ENCODE measurements at places on chromosomes 16 and 17.

GRCh38 chr17:73268582-73269328 is 7.1 kb upstream of the CPSF4L start:
- no peak for DNase-seq

DNA sequence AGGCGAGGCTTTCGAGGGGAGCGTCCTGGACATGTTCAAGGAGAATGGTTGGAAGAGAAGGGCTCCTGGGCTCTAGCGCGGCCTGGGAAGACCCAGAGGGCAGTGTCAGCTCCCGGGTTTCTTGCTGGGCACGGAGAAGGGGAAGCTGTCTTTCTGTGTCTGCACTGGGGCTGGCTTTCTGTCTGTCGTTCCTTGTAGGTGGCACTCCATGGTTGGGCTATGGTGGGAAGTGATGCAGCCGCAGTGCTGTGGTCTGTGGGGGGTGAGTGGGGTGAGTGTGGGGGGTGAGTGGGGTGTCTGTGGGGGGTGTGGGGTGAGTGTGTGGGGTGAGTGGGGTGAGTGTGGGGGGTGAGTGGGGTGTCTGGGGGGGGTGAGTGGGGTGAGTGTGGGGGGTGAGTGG is 13.7 kb downstream of the RNF213 start:
- no peak for DNase-seq

DNA sequence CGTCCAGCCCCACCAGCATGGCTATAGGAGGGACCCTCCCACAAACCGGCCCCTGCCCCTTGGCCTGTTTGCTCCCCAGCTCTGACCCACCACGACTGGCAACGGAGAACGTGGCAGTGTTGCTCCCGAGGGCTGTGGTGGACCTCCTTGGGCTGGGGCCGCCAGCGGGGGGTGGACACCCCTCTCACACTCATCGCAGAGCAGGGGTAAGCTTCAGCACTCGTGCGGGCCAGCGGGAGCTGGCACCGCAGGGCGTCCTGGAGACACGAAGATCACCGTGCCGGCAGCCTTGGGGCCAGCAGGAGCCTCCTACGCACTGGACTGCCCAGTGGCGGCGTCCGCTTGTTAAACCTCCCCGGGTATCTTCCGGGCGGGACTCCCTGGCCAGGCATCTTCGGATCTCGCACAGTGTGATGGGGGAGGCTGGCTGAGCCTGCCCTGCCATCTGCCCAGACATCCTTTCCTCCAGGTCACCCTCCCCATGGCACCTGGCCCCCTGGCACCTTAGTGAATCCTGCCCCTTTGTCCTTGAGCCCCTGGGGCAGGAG is 53.5 kb downstream of the ABR start:
- DNase-seq: no peak

GRCh38 chr17:1197781-1198490 is 18.2 kb upstream of the ABR start:
- no peak for DNase-seq

DNA sequence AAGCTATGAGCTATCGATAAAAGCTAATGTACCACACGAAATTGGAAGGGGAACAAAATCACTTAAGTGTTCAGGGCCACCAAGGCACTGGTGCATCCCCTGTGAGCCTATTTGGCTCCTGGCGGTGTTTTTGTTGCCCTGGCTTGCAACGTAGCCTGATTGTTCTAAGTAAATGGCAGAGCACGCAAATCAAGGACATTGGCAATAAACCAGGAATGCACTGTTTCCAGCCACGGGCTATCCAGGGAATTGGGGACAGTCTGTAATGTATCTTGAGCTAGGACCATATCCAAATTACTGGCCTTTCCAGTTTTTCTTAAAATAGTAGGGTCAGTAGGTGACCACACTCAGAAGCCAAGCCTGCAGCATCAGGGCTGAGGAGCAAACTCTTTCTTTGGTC is 734.0 kb downstream of the MAF start:
- no peak for DNase-seq

DNA sequence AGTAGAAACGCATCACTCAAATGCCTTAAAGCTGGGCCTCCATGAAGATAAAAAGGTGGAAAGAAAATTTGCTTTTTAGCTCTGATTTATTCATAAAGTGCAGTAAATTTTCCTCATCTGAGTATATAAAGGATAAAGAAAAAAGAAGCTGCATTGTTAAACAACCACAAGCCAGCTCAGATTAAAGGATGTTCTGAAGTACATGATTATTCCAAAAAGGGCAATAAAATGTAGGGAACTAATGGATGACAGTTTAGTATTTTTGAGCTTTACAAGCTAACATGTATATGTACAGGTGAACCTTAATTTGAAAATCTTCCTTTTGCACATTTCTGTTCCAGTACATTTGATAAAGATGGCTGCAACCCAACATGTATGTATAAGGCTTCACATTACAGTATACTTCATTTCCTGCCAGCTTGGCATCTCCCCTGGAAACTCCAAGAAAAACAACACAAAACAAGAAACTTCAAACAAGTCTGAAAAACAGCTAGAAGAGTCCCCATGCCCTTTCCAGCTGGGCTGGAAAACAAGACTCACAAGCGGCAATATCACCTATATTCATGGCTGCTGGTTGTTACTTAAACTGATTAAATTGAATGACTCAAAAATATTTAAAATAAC is 225.7 kb downstream of the CEP112 start:
- DNase-seq: no peak

DNA sequence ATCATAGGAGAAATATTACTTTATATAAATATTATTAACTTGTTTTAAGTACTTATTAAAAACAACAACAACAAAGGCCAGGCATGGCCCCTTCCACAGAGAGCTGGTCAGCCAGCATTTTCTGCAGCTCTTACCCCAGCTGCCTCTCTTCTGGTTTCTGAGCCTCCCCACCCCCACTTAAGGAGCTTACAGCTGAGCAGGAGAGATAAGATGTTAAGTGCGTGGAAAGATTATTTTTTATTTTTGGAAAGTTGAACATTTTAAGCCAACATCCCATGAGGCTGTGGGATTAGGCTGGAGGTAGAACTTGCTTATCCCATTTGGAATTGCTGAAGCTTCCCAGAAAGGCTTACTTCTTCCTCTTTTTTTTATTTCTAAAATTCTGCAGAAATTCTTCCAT is 401.2 kb downstream of the SEC14L1 start:
- DNase-seq: no peak

GRCh38 chr17:45431531-45432404 is 902 bp downstream of the ARHGAP27 start:
- peak; percentile 58 for DNase-seq

DNA sequence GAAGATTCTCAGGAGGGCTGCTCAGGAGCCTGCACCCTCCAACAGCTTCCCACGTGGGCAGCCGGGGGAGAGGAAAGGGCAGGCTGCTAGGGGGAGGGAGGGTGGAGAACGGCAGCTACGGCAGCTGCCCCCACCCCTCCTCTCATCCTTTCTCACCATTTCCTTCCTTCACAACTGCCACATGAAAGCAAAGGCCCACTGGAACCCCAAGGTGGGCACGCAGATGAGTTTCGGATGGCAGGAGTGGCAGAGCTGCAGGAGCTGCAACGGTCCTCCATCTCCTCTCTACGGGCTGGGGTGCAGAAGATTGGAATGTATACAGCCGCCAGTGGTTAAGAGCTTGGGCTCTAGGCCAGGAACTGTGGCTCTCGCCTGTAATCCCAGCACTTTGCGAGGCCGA is 77.7 kb downstream of the GAS7 start:
- DNase-seq: no peak

DNA sequence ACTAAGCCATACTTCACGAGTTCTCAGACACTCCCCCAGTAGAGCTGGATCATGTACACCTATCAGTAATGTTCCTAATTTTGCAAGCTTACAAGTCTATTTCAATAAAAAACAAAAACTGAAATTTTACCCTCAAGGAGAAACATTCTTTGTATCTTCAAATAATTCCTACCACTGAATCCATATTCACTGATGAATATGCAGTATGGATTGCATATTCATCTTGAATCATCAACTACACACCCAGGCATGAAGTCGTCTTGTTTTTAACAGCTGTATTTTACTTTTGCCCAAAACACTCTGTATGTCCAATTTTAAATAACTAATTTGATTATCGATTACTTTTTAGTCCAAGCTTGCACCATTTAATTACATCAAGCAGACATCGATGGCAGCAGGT is 31.8 kb downstream of the ZDHHC7 start:
- DNase-seq: no peak

DNA sequence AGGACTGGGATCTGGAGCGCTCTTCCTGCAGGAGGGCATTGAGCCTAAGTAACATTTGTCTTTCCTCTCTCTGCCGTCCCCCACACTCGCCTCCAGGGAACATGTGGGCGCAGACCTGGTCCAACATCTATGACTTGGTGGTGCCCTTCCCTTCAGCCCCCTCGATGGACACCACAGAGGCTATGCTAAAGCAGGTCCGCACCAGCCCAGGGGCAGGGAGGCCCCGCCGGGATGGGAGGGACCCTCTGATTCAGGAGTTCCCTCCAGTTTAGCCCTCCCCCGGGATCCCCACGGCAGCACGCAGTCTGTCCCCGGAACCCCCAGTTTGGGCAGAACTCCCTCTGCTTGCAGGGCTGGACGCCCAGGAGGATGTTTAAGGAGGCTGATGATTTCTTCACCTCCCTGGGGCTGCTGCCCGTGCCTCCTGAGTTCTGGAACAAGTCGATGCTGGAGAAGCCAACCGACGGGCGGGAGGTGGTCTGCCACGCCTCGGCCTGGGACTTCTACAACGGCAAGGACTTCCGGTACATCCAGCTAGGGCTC is 14.1 kb downstream of the ACE start:
- DNase-seq: no peak

DNA sequence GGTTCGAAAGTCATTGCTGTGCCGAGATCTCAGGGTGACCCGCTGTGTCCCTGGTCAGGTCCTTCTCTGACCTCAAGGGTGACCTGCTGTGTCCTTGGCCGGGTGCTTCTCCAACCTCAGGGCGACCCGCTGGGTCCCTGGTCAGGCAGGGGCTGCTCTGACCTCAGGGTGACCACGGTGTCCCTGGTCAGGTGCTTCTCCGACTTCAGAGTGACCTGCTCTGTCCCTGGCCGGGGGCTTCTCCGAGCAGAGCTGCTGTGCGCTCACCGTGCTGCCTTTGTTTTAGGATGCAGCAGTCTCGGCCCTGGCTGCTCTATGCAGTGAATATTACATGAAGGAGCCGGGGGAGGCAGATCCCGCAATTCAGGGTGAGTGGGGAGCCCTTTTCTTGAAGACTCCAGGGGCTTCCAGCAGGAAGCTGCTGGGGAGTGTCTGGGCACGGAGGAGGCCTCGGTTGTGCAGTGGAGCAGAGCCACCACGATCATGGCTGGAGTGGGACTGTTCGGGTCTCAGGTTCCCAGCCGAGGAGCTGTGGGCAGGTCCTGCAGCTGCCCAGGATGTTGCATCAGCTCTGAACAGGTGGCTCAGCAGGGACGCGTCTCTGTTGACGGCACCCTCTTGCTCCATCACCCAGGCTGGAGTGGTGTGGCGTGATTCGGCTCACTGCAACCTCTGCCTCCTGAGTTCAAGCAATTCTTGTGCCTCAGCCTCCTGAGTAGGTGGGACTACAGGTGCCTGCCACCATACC is 83.7 kb upstream of the ZNF750 start:
- DNase-seq: no peak

GRCh38 chr17:13925579-13925978 is 143.7 kb upstream of the COX10 start:
- DNase-seq: no peak

- no peak for DNase-seq
These were observed 60.2 kb upstream of the ADORA2B start for GRCh38 chr17:15884731-15885130.

GRCh38 chr16:87579691-87580090 is 22.6 kb upstream of the JPH3 start:
- no peak for DNase-seq

DNA sequence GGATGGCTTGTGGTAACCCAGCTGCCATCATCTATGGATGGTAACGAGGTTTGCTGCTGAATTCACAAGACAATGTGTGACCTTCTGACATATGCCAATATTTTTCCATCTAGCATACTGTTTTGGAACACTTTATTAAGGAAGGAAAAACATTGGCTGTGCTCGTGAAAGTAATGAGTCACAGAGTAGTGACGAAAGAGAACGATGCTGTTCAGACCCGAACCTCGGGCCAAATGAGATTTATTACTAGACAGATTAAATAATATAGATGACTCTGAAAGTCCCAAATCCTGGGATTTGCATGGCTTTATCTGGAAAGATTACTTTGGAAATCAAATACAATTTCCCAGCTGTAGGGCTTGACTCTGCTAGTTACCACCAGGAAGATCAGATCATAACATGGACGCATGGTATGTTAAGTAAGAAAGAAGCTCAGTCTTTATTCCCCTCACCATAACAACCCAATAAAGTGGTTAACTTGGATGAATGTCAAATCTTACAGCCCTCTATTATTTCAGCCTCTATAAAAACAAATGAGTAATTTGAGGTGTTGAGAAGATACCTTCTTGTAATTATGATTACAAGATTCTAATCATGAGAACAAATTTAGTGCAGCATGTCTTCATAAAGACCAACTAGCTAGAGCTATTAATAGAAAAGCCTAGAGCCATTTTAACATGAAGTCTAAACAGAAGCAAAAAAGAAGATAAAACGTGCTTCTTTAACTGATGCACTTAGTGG is 32.6 kb downstream of the ERN1 start:
- no peak for DNase-seq

DNA sequence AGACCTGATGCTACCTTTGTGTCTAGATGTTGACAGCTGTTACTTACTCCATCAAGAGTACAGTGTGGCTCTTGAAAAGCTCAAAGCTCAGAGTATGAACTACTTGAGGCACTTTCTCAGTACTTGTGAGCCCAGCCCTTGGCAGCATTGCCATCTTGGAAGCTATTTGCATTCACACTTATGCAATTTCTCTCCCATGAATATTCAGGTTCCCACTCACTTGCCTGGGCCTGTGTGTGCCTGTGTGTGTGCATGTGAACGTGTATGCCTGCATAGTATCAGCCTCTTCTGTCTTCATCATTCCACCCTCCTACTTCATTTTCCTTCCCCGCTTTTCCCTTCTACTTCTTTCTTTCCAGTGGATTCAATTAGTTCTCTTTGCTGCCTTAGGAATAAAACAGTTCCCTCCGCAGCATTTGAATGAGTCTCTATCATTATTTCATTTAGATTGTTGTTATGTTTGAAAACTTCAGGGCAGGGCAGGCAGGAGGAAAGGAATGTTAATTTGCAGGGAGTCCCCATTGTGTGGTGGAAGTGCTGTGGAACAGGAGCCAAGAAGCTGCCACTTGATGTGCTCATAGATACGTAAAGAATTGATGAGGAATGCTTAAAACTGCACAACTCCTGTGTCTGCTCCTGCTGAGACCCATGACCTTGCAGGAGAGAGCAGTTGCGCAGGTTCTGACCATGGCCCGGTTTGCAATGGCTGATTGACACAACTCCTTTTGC is 58.9 kb downstream of the HS3ST4 start:
- no peak for DNase-seq

Data from T follicular helper cell (primary cell).